ENCODE measurements at places on chromosomes 5 and 9. TPM values are rescaled to one million over a fixed set of nuclear protein-coding genes. Genes with fewer than 3 reads are reported as not detected.

Gene IFNA8
- not detected for total RNA-seq

Gene CDX1
- total RNA-seq: not detected

Gene KIAA1958
- total RNA-seq: 0.78 TPM

Gene GABRA1
- not detected for total RNA-seq

Gene PFN3
- not detected for total RNA-seq

Gene CDH6
- not detected for total RNA-seq

Gene BNC2
- 2.5 TPM for total RNA-seq
